ENCODE measurements at places on chromosomes 3 and 15.

DNA sequence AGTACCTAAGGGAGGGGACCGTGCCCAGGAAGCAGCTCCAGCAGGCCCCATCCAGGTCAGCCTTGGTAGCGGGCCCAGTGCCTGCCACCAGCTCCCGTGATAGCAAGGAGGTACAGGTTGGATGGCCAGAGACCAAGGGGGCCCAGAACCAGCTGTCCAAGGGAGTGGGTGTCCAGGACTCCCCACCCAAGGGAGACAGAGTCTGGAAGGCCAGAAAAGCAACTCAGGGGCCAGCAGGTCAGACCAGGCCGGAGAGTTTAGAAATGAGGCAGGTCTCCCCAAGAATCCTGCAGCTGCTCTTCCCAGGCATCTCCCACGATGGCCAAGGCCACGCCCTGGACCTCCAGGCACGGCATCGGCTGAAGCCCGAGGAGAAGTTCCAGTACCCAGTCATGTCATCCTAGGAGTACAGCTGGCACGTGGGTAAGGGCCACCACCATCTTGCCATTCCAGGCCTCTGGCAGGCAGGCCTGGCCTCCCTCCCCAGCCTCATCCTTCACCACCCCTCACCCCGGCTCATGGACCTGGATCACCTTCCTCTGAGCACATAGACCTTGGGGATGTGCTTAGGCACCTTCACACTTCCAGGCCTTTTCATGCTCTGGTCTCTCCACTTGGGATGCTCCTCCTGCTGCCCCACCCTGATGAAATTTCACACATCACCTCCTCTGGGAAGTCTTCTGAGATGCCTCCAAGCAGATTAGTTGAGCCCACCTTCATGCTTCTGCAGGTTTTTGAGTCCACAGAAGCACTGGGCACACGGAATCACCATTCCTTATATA, 30.5 kb downstream of the DNASE1L3 start:
- DNase-seq, result no peak

DNA sequence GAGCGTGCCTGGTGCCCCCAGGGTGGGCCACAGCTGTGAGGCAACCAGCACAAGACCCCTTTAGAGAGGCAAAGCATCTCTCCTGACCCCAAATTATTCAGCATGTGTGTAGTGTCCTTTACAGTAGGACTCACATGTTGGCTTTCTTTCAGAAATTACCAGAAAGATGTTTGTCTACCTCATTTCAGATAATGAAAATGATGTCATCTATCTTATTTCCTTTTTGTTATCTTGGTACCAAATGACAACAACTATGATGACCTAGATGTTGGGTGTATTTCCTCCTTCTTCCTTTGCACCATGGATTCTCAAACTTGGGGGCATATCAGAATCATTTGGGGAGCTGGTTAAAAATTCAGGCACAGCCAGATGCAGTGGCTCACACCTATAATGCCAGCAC, 50.5 kb downstream of the DAPK2 start:
- no peak for DNase-seq

DNA sequence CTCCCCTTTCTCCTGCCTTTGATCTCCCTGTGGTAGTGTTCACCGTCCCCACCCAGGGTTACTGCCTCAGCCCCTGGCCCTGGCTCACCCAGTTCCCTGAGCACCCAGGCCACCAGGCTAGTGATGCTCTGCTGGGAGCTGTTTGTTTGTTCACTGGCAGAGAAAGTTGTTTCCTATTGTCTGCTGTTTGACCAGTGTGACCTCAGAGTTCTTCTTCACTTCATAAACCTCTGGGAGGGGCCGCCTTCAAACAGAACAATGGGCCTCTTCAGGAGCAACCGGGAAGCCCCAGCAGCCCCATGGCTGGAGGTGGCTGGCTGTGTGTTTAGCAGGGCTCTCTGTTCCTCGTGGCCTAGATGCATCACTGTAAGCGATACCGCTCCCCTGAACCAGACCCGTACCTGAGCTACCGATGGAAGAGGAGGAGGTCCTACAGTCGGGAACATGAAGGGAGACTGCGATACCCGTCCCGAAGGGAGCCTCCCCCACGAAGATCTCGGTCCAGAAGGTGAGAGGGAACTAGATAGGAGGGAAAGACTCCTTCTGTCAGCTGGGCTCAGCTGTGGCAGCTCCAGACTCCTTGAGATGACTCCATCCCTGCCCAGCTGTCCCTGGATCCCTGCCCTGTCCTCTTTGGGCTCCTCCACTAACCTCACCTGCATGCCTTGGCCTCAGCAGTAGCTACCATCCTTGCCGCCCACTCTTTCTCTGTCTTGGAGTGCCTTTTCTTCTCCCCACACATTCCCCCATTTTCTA, 3.4 kb downstream of the CLK3 start:
- DNase-seq, result no peak

DNA sequence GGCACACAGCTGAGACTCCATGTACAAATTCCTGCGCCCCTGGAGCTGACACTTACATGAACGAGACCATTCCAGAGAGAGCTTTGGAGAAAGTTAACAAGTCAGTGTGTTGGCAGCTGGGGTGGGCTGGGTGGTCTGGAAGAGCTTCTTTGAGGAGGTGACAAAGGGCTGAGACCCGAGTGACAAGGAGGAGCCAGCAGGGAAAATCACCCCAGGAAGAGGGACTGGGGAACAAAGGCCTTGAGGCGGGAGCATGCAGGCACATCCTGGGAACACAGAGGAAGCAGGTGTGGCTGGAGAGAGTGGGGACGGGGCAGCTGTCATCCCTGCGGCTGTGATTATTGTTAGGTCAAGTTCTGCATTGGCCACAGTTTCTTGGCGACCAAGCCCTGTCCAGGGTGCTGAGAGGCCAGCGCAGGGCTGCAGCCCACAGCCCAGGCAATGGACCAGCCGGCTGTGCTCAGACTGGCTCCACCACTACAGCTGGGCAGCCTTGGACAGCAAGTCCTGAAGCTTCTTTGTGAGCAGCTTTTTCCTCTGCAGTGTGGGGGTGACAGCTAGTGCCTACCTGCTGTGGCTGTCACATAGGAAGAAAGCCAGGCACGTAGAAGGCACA, 34.2 kb upstream of the PRR23E start:
- DNase-seq, result no peak

DNA sequence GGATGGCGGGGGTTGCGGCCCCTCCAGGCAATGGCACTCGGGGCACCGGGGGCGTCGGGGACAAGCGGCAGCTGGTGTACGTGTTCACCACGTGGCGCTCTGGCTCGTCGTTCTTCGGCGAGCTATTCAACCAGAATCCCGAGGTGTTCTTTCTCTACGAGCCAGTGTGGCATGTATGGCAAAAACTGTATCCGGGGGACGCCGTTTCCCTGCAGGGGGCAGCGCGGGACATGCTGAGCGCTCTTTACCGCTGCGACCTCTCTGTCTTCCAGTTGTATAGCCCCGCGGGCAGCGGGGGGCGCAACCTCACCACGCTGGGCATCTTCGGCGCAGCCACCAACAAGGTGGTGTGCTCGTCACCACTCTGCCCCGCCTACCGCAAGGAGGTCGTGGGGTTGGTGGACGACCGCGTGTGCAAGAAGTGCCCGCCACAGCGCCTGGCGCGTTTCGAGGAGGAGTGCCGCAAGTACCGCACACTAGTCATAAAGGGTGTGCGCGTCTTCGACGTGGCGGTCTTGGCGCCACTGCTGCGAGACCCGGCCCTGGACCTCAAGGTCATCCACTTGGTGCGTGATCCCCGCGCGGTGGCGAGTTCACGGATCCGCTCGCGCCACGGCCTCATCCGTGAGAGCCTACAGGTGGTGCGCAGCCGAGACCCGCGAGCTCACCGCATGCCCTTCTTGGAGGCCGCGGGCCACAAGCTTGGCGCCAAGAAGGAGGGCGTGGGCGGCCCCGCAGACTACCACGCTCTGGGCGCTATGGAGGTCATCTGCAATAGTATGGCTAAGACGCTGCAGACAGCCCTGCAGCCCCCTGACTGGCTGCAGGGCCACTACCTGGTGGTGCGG, 1.9 kb downstream of the CHST2 start:
- peak; percentile 82 for DNase-seq

DNA sequence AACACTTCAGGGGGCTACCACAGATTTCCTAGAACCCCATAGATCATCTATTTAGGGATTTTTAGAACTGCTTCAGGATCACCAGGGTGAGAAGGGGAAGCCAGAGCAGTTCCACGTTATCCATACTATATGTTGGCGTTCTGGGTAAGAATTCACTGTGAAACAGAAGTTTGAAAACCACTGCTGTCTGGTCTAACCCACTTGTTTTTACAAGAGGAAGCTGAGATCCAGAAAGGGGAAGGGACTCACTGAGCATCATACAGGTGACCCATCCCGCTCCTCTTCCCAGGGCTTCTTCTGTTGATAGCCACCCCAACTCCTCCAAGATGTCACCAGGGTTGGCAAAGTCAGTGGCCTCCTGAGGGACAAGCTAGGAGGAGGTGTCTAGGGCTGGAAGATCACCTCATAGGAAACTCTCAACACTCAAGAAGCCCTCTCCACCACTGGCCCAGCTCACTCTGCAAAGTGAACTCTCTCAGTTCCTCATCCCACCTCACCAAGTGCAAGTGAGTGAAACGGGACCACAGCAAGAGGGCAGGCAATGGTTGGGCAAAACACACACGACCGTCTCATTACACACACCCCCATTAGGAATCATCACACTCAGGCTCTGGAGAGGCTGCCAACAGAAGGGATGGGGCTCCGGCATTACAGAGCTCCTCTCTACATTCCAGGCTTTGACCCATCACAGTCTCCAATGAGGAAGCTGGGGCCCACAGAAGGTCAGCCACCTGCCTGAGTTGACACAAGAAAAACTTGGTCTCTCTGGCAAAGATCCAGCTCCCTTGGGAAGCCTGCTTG, 1.8 kb downstream of the DAPK2 start:
- DNase-seq, result no peak

DNA sequence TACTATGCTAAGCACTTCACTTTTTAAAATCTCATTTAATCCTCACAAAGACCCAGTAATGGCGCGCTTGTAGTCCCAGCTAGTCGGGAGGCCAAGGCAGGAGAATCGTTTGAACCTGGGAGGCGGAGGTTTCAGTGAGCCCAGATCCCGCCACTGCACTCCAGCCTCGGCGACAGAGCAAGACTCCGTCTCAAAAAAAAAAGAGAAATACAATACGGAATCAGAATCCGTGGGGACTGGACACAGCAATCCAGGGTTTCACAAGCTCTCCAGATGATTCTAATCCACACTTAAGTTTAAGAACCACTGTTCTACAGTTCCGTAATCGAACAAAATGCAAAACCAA, 426 bp upstream of the SUMF1 start:
- no peak for DNase-seq

Measured in CD4-positive, alpha-beta T cell treated with Interleukin-17A for 4 hours (primary cell).